NCI-H526 (cell line): ENCODE measurements at places on chromosomes 12 and 14.

GRCh38 chr14:72535485-72535884, 358.4 kb downstream of the DPF3 start:
- no peak for DNase-seq

GRCh38 chr12:103169-103981, 36.8 kb downstream of the IQSEC3 start:
- peak; percentile 56 for DNase-seq

DNA sequence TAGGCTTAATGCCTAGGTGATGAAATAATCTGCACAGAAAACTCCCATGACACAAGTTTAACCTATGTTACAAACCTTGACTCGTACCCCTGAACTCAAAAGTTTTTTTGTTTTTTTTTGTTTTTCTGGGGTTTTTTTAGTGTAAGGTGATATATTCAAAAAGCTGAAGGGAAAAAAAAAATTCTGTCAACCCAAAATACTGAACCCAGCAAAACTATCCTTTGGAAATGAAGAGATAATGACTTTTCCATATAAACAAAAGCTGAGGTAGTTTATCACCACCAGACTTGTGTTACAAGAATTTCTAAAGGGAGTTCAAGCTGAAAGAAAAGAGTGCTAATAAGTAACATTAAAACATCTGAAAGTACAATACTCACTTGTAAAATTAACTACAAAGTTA, 448.1 kb downstream of the KCNH5 start:
- no peak for DNase-seq

DNA sequence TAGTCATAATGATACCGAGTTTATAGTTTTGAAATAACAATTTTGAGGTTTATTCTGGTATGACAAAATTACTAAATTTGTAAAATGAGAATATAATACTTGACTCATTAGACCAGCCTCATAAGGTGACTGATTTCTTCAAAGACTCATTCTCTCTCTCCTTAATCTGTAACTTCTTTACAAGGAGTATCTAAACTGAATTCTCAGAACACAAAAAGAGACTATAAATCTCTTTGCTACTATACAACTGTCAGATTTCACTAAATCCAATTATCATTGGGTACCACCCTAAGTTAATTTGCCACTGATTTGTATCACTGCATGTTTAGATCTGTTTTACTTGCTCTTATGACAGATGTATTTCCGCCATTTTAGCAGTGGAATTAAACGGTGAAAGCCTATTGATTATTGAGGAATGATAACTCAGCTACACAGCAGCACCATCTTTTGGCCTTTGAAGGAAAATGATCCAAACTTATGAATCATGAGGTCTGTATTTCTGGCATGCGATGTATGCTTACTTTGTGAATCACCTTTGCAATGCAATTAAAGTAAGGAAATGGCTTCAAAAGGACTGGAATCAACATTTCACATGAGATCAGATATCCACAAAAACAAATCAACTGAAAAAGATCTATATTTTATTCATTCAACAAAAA, 161.2 kb downstream of the RERGL start:
- DNase-seq: no peak

DNA sequence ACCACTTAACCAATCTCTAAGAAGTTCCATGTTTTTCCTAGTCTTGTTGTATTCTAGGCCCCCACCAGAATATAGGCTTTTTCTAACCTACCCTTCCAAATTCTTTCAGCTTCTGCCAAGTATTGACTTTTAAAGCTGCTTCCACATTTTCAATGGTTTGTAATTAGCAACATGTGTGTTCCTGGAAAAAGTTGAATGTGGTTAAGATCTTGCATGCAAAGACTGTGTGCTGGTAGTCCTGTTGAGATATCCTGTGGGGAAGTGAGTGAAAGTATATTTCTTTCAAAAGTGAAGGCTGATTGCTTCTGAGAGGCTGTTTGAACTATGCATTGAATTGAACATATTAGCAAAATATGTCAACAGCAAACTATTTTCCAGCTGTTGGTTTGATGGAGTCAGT, 646 bp upstream of the OR6C4 start:
- no peak for DNase-seq

DNA sequence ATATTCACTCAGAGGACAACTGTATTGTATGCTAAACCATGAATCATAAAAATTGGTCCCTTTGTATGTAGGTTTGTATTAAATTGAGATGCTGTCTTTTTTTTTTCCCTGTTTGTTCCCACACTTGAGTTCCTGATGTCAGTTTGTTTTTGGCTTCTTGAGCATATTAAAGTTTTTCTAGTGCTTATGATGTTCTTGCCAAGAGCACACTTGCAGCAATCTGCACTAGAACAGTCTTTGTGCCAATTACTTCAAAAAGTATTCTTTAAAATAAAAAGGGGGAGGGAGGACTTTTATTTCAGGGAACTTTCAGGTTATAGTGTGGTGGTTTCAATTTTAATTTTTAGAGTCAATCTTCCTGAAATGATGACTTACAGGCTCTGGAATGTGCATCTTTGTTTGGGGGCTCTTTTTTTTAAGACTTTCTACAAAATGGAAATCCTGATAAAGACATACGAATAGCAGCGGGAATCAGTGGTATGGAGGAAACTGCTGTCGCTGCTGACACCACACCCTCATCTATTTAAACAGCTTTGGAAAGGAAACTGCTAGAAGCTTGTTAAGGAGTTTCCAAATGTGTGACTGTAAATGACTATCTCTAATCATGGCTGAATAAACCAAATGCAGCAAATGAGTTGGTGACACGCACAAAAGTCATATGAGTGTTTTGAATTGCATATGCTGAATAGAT, 188.6 kb downstream of the EGLN3 start:
- no peak for DNase-seq

- DNase-seq: peak; percentile 29
Measured at GRCh38 chr12:2248901-2249381, 196.2 kb downstream of the CACNA1C start.

DNA sequence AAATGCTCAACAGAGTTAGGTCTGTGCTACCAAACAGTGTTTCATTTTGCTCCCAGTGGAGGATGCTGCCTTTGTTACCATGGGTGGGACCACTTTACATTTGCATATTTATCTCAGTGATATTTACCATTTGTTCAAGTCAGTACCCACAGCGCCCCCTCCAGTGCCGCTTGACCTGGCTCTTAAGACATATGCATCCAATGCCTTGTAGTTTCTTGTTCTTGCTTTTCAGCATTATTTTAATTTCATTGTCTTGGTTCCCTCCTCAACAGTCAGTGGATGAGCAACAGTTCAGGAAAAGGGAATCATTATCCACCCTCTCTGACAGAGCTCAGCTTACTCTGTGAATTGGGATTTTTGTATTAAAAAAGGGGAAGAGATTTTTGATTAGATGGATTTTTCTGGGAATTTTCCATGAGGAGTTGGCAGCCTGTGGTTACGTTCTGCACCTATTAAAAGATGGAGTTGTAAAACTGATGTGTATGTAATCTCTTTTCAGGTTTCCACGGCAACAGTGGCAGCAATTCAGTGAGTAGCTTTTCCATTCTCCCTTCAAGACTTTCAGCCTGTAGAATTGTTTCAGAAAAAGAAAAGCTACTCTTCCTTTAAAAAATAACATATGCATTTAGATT, 240.5 kb upstream of the DAAM1 start:
- peak; percentile 58 for DNase-seq

- no peak for DNase-seq
Measured at GRCh38 chr12:22413592-22413991, 79.1 kb upstream of the ST8SIA1 start.
